ENCODE measurements at places on chromosomes 3 and 15.
A peak's percentile ranks its signal among the peaks of the same experiment; 100 is the strongest.

DNA sequence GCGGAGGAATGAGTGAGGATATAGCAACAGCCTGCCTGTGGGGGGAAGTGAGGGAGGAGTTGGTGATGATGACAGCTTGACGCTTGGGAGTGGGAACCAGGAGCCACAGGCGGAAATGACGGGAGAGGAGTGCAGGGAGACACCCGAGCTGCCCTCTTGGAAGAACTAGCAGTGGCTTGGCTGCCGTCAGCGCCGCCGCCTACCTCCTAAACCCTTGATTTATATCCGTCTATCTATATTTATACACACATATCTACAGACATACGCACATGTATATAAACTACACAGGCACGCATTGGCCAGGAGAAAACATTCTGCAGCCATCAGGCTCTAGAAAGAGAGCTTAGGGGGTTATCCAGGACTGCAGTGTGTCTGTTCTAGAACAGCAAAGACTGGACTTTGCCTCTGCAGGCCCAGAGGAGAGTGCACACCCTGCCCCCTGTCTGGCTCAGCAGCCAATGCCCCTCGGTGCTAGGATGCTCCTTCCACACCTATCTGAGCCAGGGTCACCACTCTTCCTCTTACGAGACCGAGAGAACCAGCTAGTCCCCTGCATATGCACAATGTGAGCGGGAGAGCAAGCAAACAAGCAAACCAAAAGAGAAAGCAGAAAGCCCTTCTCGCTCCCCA lies 45.3 kb upstream of the MAGEF1 start:
- DNase-seq: no peak

DNA sequence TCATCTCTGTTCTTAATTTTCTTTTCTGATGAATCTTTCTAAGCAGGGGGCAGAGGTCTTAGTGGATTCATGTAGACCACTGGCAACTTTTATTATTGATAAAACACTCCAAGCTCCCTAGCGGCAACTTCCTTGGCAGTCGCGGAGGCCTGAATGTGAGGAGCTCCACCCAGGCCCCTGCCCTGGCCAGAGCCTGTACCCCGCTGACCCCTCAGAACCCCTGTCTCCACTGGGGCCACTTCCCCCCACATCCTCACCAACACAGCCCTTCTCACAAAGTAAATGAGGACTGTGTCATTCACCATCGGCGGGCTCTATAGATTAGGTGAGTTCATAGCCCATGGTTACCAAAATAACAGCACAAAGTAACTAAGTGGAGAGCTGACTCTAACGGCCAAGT lies 111.6 kb downstream of the TPRA1 start:
- no peak for DNase-seq

GRCh38 chr3:82736696-82737277 lies 975.3 kb upstream of the GBE1 start:
- DNase-seq: no peak

DNA sequence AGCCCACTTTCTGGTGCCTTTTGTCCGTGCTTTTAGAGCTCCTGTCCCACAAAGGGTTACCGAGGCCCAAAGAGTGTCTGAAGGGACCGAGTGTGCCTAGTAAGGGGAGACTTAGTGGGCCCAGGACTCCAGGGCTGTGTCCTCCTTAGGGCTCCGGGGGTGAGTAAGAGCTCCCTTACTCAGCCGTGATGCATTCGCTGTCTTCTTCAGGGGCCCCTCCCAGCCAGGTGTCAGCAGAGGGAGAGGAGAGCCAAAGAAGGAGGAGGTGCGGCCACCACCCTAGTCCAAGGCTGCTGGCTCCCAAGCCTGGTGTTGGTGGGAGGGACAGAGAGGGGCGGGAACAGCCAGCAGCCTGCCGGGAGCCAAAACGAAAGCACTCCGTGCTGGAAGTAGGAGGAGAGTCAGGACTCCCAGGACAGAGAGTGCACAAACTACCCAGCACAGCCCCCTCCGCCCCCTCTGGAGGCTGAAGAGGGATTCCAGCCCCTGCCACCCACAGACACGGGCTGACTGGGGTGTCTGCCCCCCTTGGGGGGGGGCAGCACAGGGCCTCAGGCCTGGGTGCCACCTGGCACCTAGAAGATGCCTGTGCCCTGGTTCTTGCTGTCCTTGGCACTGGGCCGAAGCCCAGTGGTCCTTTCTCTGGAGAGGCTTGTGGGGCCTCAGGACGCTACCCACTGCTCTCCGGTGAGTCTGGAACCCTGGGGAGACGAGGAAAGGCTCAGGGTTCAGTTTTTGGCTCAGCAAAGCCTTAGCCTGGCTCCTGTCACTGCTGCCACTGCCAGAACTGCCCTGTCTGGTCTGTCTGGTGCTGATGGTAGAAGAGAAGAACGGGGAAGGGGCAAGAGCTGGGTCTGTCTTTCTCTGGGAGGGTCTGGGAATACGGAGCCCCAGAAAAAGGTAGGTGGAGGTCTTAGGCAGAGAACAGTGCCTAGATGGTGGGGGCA lies at the start of gene IL17RC:
Gene IL17RC, plus strand, starts transcription at position 365 of the 947 bp plus-strand sequence. Its CDS starts 218 bp downstream, at position 583.
- DNase-seq: no peak

- DNase-seq: no peak
Observed at GRCh38 chr3:31973837-31974236, 7.2 kb downstream of the OSBPL10 start.

GRCh38 chr3:10389995-10390394 lies 69.1 kb upstream of the SEC13 start:
- DNase-seq: no peak

- DNase-seq: no peak
Observed at GRCh38 chr3:182597621-182598041, 195.7 kb upstream of the ATP11B start.

DNA sequence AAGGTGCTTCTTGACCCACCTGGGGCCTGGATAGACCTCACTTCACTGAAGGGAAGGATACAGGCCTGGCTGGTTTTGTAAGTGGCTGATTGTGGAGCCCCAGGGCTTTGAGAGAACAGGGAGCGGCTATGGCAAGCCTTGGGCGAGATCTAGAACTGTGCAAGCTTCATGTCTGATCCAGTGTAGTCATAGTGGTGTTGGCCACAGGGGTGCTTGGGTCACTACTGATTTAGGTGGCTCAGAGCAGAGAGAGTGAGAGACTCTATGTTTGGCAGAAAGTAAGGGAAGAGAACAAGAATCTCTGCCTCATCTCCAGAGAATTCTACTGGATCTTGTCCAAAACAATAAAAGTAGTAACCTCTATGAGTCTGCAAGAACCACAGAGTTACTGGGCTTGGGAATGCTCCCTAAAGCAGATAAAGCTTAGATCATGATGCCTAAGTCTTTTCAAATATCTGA lies 394.2 kb upstream of the EPHA3 start:
- DNase-seq: no peak

DNA sequence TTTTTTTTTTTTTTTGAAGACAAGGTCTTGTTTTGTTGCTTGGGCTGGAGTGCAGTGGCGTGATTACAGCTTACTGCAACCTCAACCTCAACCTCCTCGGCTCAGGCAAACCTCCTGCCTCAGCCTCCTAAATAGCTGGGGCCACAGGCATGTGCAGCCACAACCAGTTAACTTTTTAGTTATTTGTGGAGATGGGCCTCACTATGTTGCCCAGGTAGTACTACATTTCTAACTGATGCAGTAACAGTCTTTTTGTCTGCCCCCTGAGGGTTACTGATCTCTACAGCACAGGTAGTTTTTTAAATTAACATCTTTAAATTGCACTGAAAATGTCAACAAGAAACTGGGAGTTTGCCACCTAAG lies 3.4 kb upstream of the LMLN start:
- DNase-seq: no peak

GRCh38 chr3:53155760-53156159 lies 5.2 kb upstream of the PRKCD start:
- no peak for DNase-seq

DNA sequence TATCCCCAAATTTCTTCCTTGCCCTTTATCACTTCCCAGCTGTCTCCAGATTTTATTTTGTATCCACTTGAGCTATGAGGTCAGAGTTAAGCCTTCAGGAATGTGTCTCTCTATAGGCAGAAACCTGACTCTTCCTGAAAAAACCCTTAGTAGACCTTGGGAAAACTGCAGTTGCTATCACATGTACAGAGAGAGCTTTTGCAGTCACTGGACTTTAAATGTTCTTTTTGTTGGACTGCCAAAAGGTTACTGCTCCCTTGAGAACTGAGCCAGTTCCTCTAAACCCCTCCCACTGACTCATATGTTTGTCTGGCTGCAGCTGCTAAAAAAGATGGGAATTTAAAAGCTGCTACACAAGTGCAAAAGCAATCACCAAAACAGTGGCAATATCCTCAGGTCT lies 169.1 kb upstream of the CCDC54 start:
- no peak for DNase-seq

DNA sequence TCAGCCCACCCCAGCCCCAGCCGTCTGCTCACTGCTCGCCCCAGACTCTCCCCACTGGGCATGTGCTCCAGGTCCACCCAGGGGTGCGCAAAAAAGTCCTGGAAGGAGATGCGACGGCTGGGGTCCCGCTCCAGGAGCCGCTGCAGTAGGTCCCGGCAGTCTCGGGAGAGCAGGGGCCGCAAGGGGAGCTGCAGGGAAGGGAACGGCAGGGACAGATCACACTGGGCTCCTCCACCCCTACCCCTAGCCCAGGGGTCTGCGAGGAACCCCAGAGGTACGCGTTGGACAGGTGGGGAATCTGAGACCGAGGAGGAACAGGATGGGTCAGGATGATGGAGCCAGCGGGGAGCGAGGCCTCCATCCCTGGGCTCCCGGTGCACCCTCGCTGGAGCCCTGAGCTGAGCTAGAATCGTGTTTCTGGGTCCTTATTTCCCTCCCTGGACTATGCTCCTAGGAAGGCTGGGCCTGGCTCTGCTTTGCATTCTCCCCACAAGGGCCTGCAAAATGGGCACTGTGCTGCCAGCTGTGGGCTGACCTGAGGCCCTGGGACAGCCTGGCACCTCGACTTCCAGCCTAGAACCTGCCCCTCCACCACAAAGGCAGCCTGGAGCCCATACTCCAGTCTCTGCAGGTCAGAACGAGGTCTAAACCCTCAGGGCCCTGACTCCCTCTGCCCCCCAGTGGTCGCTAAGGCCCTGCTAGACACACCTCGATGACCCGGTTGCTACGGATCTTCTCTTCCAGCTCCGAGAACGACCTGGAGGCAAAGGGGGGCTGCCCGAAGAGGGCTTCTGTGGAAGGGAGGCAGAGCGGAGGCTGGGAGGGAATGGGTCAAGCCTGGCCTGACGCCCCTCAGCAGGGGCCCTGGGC lies 3.2 kb downstream of the ULK3 start:
- no peak for DNase-seq

GRCh38 chr15:50192164-50192563 lies 10.2 kb downstream of the SLC27A2 start:
- DNase-seq: no peak

DNA sequence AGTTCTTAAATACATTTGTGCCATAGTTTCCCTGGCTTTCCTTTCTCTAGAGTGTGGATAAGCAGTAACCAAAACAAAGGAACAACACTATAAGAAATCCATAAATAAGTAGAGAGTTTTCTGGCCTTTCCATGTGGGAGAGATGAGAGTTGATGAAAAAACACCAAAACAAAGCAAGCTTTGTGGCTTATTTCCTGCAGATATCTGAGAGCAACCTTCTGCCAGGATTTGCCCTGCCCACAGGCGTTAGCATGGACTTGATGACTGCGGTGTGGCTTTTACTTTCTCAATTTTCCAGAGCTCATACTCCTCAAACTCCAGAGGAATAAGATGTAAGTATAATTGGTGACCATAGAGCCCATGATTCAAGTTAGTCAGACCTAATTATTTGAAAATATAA lies 194.9 kb downstream of the RAP2B start:
- DNase-seq: no peak

DNA sequence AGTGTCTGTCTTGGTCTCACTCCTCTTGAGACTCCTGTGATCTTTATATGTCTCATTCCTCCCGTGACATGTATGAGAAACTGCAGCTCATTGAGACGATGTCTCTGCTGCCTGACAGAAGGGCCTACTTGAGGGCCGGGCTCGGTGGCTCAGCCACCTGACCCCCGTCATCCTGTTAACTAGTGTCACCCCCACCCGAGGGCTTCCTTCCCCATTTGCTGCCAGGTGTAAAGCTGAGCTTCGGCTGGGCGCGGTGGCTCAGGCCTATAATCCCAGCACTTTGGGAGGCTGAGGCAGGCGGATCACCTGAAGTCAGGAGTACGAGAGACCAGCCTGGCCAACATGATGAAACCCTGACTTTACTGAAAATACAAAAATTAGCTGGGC lies 12.7 kb downstream of the SEMA4B start:
- DNase-seq: no peak

GRCh38 chr3:67447393-67447792 lies 207.0 kb downstream of the SUCLG2 start:
- DNase-seq: no peak

DNA sequence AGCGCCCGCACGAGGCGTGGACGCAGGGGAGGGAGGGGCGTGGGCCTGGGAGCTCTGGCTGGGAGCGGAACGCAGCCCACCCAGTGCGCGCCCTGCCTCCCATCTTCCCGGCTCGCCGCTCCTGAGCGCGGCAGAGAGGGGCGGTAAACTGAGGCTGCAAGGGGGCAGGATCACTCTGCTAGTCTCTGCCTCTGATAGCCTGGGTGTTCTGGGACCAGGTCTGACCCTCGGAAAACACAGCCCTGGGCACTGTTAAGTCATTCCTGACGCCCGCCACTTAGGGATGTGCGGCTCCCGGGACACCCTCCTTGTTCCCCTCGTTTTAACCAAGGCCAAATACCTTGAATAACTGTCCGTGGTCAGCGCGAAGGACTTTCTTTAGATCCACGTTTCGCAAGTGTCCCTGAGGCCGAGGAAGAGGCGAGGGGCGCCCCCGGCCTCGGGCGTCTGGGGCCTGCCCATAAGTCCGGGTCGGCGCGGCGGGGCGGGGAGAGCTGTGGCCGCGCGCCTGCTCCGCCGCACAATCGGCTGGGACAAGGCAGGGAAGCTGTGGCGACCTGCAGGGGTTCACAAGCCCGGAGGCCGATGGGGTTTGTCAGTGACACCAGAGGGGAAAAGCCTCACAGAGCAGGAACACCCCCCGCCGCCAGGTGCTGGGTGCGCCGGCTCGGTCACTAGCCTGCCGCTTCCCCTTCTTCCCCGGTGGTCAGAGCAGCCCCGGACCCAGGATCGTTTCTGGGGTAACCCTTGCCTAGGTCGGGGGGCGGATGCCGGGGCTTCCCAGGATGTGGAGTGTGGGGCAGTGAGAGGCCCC lies 1.5 kb downstream of the ITPKA start:
- no peak for DNase-seq

GRCh38 chr3:158369279-158369678 lies 201.7 kb upstream of the MLF1 start:
- DNase-seq: no peak

GRCh38 chr3:143276592-143276991 lies 157.0 kb downstream of the CHST2 start:
- no peak for DNase-seq

- DNase-seq: no peak
Observed at GRCh38 chr3:149806171-149806778, 6.7 kb upstream of the RNF13 start.

- peak; percentile 42 for DNase-seq
Observed at GRCh38 chr15:28873585-28874190, 12.1 kb upstream of the APBA2 start.

GRCh38 chr3:69343875-69344274 lies 42.0 kb downstream of the FRMD4B start:
- DNase-seq: no peak
